Breast epithelium (tissue), 4 donors: ENCODE measurements at places on chromosomes 6 and 20. TPM values are rescaled to one million over a fixed set of nuclear protein-coding genes. Genes with fewer than 3 reads are reported as not detected.

CLIC1 gene
- total RNA-seq, result 325 TPM

PNPLA1 gene
- total RNA-seq, result not detected

MUC21 gene
- total RNA-seq, result not detected

ARFRP1 gene
- total RNA-seq, result 41.0 TPM

TGM3 gene
- total RNA-seq, result not detected

GLP1R gene
- 0.73 TPM for total RNA-seq

DSTN gene
- 384 TPM for total RNA-seq

OARD1 gene
- 17.0 TPM for total RNA-seq

NEDD9 gene
- total RNA-seq, result 108 TPM

SLC22A16 gene
- 0.15 TPM for total RNA-seq

NRSN1 gene
- total RNA-seq, result not detected

OPRL1 gene
- 2.3 TPM for total RNA-seq

CD109 gene
- 13.3 TPM for total RNA-seq

CEBPB gene
- 149 TPM for total RNA-seq

SLC22A3 gene
- total RNA-seq, result 5.9 TPM

GUCA1A gene
- not detected for total RNA-seq

MLIP gene
- total RNA-seq, result not detected

PGC gene
- total RNA-seq, result not detected

SYTL3 gene
- total RNA-seq, result 8.0 TPM

RIMS1 gene
- 4.0 TPM for total RNA-seq

PRDM13 gene
- total RNA-seq, result not detected

MAP3K4 gene
- 45.2 TPM for total RNA-seq

TNXB gene
- total RNA-seq, result 89.8 TPM

ADGRG6 gene
- 28.5 TPM for total RNA-seq

E2F1 gene
- 0.88 TPM for total RNA-seq

ELOVL2 gene
- total RNA-seq, result 11.1 TPM

TRIM10 gene
- total RNA-seq, result not detected

REM1 gene
- total RNA-seq, result 3.9 TPM

ADGRF5 gene
- 41.6 TPM for total RNA-seq

BNIP5 gene
- total RNA-seq, result under 0.01 TPM

DUSP15 gene
- 3.6 TPM for total RNA-seq

EDN3 gene
- total RNA-seq, result 6.9 TPM

TFAP2C gene
- 24.9 TPM for total RNA-seq

ZDHHC14 gene
- 8.5 TPM for total RNA-seq

HLA-DQA1 gene
- total RNA-seq, result 1.6 TPM

MAP7 gene
- 42.4 TPM for total RNA-seq

MCUR1 gene
- total RNA-seq, result 12.8 TPM

FNDC11 gene
- total RNA-seq, result 0.29 TPM
